ENCODE measurements at places on chromosomes 13 and 19.
A peak's percentile ranks its signal among the peaks of the same experiment; 100 is the strongest.

DNA sequence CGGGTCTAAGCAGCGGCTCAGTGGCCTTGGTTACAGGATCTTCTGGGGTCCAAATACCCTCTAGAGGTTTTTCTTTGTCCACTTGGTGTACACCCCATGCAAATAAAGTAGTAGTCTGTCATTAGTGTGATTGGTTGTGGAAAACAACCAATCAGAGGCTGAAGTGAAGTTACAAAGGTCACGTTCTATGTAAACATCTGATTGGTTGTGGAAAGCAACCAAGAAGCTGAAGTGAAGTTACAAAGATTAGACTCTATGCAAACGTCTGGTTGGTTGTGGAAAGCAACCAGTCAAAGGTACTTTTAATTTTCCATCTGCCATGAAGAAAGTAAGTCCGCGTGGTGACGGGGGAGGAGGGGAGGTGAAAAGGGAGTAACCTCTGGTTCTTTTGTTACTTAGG lies 790.9 kb downstream of the UQCRFS1 start:
- no peak for DNase-seq

DNA sequence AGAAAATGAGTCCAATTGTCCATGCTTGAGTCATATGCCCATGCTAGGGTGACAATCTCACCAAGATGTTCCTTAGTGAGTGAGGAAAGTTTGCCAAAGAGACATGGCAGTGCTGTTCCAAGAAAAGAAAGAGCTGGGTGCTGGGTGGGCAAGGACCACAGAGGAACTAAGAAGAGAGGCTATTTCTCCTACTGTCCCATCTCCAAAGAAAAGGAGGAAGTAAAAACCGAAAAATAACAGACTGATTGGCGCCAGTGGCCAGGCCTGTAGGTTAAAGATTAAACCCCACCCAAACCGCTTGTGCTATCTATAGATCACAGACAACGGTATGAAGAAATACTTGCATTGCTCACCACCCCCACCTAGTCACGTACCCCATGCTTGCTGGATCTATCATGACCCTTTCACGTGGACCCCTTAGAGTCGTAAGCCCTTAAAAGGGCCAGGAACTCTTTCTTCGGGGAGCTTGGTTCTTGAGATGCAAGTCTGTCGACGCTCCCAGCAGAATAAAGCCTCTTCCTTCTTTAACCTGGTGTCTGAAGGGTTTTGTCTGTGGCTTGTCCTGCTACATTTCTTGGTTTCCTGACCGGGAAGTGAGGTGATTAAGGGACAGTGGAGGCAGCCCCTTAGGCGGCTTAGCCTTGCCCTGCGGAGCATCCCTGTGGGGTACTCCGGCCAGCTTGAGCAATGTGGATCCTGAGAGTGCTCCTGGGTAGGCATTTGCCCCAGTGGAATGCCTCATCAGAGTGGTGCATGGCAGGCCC lies 606.5 kb downstream of the UQCRFS1 start:
- no peak for DNase-seq

DNA sequence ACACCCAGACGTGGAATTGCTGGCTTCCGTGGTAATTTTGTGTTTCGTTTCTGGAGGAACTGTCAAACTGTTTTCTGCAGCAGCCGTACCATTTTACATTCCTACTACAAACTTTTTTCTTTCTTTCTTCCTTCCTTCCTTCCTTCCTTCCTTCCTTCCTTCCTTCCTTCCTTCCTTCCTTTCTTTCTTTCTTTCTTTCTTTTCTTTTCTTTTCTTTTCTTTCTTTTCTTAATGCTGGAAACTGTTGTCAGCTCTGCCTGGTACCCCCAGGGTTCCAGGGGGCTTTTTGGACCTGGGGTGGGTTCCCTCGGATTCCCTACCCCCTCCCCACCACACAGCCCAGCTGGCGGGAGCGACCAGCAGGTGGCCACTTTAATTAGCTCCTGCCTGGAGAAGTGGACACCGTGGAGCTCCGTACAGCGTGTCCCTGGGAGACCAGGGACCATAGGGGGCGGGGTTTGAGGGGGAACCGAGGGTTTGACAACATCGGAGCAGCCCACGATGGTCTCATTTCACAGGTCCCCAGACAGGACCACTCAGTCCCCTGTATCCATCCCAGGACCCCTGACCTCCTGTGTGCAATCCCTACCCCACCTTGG lies 24.4 kb downstream of the CELF5 start:
- DNase-seq, result peak; percentile 41

DNA sequence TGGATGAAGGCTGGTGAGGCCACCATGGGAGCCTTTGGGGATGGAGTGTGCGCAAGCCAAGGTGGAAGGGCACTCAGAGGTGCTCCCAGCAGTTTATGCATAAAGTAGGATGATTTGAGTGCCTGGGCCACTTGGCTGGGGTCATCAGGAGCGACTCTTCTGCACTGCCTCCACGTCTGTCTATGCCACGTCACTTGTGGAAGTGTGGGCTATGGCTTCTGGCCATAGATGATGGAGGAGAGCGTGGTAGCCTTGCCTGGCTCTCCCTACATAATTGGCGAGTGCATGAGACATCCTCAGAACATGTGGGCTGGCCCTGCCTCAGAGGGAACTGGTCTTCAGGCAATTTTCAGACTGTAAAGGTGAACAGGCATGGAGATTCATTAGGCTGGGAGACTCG lies 182.9 kb downstream of the TEX29 start:
- no peak for DNase-seq

- no peak for DNase-seq
These were observed 169.5 kb upstream of the UFM1 start for GRCh38 chr13:38180126-38180525.

DNA sequence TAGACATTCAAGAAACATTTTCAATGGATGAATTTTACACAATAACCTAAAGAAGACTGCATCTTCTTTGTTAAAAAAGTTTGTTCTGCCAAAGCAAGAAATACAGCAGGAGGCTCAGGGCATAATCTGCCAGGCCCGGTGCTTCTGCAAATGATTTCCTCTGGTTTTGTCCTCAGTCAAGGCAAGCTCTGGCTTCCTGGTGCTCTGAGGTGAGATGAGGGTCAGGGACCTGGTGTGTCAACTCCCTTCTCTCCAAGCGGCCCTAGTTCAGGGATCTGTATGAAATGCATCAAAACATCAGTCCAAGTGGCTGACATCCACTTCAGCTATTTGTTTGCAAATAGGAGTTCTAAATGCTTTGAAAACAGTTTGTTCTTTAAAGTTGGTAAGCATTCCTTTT lies 31.6 kb downstream of the LACC1 start:
- no peak for DNase-seq

- DNase-seq, result no peak
These were observed 244.8 kb downstream of the COG6 start for GRCh38 chr13:39900106-39900750.

GRCh38 chr13:96533408-96533807 lies 443.5 kb downstream of the HS6ST3 start:
- DNase-seq, result no peak

DNA sequence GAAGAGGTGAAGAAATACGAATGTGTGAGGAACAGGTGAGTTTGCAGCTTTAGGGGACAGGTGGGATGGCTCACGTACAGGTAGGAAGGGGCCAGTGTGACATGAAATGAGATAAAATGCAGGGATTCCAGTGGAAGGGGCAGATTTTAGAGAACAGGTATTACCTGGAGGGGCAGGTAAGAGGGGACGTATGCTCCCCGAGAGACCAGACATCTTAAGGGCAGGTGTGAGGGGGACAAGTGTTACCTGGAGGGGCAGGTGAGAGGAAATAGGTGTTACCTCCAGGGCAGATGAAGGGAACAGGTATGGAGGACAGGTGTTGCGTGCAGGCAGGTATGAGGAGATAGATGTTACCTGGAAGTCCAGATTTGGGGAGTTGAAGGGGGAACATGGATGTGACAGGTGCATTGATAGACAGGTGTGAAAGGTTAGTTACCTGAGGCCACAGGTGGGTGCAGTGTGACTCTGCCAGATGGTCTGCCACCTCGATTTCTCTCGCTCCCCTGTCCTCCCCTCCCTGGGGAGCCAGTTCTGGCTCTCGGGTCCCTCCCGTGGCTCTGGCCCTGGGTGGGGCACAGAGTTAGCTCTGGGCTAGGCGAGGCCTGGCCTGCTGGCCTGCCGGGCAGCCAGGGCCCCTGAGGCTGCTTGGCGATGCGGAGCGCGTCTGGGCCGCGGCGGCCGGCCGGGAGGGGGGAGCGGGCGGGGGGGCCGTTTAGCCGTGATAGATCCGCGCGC lies 2.1 kb downstream of the ERFL start:
- DNase-seq, result no peak

GRCh38 chr19:54162241-54162805 lies 2.8 kb upstream of the LENG1 start:
- DNase-seq, result peak; percentile 88

DNA sequence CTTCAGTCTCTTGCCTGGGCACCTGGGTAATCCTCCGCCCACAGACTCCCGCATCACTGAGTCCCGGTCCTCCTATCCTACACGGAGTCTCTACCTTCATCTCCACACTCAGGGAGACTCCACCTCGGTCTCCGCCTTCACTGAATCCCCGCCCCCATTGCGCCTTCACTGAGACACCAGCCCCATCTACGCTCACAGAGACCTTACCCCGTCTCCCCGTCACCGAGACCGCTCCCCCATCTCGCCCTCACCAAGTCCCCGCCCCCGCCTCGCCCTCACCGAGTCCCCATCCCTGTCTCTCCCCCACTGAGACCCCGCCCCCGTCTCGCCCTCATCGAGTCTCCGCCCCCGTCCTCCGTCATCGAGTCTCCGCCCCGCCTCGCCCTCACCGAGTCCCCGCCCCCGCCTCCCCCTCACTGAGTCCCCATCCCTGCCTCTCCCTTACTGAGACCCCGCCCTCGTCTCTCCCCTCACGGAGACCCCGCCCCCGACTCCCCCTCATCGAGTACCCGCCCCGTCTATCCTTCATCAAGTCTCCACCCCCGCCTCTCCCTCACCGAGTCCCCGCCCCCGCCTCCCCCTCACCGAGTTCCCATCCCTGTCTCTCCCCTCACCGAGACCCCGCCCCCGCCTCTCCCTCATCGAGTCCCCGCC lies 23.1 kb upstream of the ZNF846 start:
- DNase-seq, result peak; percentile 96

GRCh38 chr19:3669947-3670795 lies 30.1 kb downstream of the PIP5K1C start:
- no peak for DNase-seq

- DNase-seq, result no peak
These were observed 77.8 kb upstream of the RFC3 start for GRCh38 chr13:33740134-33740538.

DNA sequence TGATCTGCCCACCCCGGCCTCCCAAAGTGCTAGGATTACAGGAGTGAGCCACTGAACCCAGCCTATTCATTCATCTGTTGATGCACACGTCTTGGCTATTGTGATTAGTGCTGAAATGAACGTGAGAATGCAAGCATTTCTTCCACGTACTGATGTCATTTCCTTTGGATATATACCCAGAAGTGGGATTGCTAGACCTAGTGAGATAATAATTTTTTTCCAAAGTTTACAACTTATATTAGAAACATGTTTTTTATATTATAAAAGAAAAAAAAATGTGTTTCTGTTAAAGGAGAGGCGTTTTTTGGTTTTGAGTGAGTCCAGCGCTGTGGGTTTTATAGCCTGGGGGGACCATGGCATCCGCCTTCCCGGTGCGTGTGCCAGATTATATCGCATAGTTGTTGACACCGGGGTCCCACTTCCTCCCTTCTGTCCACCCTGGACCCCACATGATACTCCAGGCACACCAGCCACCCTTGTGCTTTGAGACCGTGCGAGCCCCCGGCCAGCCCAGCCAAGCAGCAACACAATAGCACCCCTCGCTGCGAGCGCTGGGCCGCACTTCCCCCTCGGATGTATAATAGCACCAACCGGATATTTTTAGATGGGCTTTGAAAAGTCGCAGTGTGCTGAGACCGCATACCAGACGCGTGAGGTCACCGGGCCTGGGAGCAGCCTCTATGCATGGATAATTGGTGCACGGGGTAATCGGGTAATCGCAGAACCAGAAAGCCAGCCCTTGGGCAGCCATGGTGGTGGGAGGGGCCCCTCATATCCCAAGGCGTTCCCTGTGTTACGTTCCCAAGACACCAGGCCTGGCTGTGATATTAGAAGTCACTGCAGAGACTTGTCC lies 59.6 kb downstream of the MYO9B start:
- DNase-seq, result peak; percentile 82

GRCh38 chr19:3607303-3608078 lies 816 bp upstream of the TBXA2R start:
- no peak for DNase-seq

DNA sequence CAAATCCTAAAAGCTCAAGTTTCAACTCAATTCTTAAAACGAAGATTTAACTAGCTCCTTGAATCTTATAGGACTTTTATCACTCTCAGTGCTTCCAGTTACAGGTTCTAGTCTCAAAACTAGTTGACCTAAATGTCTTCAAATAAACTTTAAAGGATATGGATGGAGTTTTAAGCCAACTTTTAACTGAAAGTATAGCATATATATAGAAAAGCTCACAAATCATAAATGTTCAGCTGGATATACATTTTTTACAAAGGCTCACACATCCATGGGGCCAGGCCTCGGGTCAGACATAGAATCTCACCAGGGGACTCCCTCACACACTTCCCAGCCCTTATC lies 47.1 kb upstream of the ARHGEF7 start:
- DNase-seq, result no peak

DNA sequence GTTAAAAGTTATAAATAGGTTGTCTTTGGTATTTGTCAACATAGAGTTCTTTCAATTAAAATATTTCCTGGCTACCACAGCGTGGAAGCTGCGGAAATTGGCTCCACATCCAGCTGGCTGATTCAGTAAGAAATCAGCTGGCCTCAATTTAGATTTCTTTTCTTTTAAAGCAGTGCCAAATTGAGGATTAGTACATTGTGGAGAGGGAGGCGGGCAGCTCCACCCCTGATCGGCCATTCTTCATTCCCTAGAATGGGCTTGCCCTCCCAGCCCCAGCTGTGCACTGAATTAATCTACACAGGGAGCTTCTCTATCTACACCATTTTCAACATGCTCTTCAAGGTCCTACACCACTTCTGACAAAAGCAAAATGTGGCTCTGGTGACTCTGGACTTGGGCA lies 624.8 kb downstream of the DACH1 start:
- DNase-seq, result peak; percentile 46

DNA sequence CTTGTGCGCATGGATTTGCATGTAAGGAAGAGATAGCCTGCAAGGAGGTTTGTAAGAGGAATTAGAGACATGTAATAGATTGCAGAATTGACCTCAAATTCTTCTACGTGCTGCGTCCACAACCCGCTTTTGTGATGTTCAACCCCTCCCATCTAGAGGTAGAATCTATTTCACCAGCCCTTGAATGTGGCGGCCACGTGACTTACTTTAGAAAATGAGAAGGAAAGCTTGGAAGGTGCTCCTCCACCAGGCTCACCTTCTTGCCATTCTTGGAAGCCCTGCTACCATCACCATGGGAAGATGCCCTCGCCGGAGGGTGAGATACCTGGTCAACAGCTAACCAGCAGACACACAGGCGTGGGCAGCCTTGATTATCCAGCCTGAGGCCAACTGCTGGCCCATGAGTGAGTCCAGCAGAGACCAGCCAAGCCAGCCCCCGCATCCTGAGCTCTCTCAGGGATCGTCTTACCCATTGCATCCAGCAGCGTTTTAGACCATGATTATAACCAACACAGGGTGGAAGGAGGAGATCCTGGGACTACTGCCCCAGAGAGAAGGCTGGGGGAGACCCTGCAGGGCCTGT lies 7.6 kb upstream of the PEPD start:
- no peak for DNase-seq
